ENCODE measurements at places on chromosomes 6 and 20. TPM values are rescaled to one million over a fixed set of nuclear protein-coding genes. Genes with fewer than 3 reads are reported as not detected.

DNA sequence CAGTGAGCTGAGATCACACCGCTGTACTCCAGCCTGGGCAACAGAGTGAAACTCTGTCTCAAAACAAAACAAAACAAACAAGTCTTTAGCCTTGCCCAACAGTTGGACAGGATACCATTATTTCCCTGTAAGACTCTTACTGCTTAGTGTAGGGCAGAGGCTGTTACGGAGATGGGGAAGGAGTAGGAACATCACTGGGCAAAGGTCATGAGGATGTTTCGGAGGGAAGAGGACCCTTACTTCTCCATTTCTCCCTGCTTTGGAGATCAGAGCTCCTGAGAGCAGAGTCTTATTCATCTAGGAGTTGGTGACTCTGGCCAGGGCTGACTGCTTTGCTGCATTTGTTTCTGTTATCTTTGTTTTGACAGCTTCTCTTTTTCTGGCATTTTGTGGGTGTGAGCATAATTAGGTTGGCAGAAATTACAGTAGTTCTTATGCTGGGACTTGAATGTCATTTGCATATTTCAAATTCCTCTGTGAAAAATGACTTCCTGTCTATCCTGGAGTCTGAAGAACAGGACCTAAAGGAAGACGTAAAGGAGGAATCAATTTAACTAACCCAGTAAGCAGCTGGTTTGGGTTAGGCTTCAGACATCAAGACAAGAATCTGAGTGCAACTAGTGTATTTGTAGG, 89.0 kb downstream of the CDS2 start:
- no peak for DNase-seq

- no peak for DNase-seq
These were observed 66.7 kb downstream of the TRAM2 start for GRCh38 chr6:52510213-52510562.

- no peak for DNase-seq
These were observed 158.3 kb upstream of the OGFRL1 start for GRCh38 chr6:71130277-71130676.

DNA sequence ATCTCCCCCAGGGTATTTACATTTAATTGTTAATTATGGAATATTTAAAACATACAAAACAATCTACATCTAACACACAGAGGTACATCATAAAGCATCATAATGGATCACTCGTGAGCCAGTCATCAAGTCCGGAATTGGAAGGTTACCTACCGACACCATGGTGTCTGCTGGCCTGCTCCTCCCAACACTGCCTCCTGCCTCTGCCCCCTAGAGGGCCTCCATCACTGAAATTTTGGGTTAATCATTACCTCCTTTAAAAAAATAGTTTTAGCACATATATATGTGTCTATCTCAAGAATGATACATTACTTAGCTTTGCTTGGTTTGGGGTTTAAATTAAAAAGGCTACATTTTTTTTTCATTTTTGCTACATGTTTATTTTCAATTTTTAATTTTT, 114.6 kb upstream of the PDE10A start:
- DNase-seq = no peak

DEFB132 gene
- not detected for total RNA-seq

CCM2L gene
- total RNA-seq = 7.4 TPM

SIRPB1 gene
- 1.8 TPM for total RNA-seq

CCDC170 gene
- total RNA-seq = 1.4 TPM

Data from aorta (tissue), 5 donors.